ENCODE measurements at places on chromosomes 4 and X.
A peak's percentile ranks its signal among the peaks of the same experiment; 100 is the strongest.

DNA sequence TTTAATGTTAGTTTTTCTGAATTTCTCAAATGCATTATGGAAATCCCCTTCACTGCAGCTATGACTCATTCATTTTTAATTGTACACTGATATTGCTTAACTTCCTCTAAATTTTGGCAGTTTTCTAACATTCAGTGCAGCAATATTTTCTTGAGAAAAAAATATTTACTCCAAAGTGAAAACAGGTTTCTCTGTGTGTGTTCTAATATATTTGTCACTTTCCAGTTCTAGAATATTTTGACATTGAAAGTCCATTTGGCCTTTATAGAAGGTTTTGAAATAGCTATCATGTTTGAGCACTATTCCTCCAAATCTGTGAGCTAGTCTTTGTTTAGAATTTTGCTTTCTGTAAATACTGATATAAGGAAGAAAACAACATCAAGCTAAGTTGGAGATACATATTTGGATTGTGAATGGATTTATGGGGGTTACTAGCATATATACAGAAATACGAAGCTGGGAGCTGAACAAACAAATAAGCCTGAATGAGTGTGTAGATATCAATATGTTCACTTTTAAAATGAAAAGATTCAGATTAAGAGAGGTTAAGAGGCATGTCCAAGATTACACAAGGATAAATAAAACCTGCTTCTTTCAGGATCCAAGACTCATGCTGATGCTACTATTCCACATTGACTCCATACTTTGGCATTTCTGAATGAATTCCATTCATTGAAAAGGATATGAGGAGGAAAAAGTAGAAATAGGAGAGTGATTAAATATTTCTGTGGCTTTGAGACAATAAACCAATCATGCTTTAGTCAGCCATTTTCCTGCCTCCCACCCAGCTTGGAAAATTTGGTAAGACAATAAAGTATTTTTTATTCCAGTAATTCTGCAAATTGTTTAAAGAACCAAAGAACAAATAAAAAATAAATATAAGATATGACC lies 57.3 kb upstream of the SLIT2 start:
- DNase-seq = peak; percentile 51

- no peak for DNase-seq
These were observed 804.9 kb downstream of the RAB28 start for GRCh38 chr4:12679217-12679616.

DNA sequence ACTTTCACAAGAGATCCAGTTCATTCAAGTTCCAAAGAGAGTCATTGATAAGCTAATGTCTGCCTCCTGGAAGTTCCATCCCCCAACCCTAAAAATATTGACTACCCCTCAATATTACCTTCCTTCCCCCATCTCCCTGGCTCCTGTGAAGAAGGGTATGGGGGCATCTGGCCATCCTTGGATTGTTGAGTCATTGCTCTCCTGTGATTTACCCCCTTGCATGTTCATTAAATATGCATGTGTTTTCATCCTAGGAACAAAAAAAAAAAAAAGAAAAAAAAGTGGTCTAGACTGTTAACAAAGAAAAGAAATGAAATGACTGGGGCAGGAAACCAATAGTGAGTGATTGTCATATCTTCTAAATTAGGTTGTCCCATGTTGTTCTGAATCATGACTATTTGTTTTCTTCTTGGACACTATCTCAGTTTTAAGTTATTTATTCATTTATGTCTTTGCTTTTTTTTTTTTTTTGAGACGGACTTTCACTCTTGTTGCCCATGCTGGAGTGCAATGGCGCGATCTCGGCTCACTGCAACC lies 51.9 kb upstream of the HUWE1 start:
- no peak for DNase-seq

GRCh38 chrX:108439426-108439942 lies at the start of gene COL4A5:
Gene COL4A5 (plus strand): TSS chrX:108439838. CDS start chrX:108440126, 288 bp downstream.
- peak; percentile 28 for DNase-seq

GRCh38 chr4:38386005-38386551 lies 277.9 kb upstream of the KLF3 start:
- DNase-seq = no peak

- no peak for DNase-seq
These were observed 759 bp upstream of the TBC1D1 start for GRCh38 chr4:37889849-37890800.

- no peak for DNase-seq
These were observed 56.2 kb upstream of the PJA1 start for GRCh38 chrX:69221239-69222102.

GRCh38 chr4:52959541-52959940 lies 97.4 kb downstream of the RASL11B start:
- DNase-seq = no peak

DNA sequence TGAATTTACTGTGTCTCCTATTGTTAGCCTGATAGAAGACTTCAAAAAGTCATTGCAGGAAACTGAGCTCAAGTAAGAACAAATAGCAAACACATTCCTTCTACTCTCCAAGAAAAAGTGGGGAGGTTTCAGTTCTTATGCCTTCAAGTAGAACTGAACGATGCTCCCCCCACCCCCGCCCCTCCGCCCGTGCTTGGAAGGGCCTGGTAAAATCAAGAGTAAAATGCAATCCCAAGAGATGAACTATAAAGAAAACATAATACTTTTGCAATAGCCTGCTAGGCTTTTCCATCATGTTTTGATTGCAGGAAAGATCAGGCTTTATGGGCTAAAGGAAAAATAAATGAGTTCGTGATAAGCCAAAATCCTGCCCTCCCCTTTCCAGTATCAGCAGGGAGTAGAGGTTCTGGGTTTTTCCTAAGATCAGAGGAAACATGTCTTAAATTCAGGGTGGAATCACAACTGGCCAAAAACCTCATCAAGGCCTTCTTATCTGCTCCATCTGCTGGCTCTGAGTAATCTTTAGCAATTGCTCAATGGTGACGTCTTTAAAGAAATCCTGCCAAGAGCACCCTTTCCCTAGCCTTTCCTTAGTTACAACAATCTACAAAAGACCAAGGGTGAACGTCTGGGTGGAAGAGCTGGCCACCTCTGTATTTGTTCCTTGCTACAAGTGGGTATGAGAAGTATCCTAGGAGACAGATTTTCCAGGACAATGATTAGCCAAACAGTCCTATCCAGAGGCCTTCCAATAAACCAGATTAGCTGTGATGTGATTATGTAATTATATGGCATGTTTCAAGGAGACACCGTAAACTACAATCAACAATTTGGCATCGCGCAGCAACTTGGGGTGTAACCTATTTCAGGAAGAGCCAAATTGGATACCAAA lies 66.3 kb upstream of the FAM9C start:
- DNase-seq = peak; percentile 86

DNA sequence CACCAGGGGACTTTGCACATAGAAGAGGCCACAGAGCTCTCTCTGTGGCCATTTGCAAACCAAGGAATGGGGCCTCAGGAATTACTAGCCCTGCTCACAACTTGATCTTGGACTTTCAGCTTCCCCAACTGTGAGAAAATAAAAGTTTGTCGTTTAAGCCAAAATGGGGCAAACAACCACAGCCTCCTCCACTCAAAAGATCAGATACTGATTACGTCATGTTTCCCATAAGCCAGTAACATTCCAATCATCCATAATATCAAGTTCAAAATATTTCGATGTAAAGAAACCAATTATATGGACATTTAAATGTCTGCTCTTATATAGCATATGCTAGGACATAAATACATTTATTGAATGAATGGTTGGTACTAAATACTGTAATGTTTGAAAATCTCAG lies 307.5 kb upstream of the HAND2 start:
- DNase-seq = no peak

- DNase-seq = no peak
These were observed 15.4 kb downstream of the SORCS2 start for GRCh38 chr4:7207628-7208231.

GRCh38 chr4:89755220-89755619 lies 81.7 kb downstream of the SNCA start:
- no peak for DNase-seq

DNA sequence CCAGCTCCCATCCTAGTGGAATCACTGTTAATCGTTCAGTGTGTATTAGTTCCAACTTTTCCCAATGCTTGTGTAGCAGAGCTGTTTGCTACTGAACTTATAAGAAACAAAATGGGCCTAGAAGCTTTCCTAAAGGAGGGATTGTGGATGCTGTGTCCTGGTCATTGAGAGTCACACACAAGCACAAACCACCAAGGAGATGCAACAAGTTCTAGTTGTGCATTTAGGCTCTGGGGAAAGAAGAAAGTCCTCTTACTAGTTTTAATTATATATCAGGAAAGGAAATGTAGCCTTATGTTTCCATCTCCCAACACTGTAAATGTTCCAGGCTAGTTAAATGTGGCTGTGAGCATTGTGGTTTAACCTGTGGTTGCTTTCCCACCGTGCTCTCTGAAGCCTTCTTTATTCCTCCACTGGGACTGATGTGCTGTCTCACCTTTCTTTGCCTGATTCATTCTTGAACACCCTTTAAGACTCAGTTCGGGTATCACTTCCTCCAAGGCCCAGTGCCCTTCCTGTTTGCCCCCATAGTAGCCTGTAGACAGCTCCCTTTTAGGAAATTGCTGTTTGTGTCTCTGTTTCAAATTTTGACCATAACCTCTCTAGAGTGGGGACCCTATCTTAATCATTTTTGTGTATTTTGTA lies 34.3 kb downstream of the ATP10D start:
- peak; percentile 41 for DNase-seq

GRCh38 chr4:113513382-113513781 lies 248.2 kb downstream of the CAMK2D start:
- DNase-seq = no peak

GRCh38 chrX:41332005-41332404 lies 2.0 kb upstream of the DDX3X start:
- DNase-seq = no peak

DNA sequence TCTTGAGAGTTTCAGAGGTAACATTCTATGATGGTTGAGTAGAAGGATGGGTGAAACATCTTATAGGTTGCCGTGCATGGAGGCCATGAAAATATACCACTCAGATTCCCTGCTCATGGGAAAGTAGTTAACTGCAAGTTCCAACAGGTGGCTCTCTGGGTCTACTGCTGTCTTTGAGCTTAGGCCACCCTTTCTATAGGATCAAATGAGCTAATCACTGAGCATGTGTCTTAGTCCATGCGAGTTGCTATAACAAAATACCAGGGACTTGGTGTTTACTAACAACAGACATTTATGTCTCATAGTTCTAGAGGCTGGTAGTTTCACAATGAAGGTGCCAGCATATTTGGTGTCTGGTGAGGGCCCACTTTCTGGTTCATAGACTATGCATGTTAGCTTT lies 144.8 kb upstream of the UNC5C start:
- peak; percentile 11 for DNase-seq

DNA sequence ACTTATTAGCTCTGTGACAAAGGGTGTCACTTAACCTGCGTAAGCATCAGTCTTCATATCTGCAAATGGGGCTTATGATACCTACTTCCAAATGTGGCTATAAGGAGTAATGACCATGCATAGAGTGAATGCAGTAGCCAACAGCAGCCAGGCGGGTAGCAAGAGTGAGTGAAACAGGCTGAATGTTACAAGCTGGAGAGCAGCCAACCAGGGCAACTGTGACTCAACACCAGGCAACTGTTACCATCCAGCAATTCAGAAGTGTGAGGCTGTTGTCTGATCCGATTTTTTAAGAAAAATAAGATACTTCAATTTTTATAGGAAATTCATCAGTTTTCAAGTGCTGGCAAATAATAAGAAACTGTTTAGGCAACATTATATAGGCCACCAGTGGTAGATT lies 270.2 kb upstream of the TAPT1 start:
- DNase-seq = peak; percentile 7

GRCh38 chr4:187795737-187796136 lies 199.8 kb upstream of the ZFP42 start:
- DNase-seq = no peak

- DNase-seq = no peak
These were observed 6.2 kb upstream of the STK32B start for GRCh38 chr4:5045097-5045496.

DNA sequence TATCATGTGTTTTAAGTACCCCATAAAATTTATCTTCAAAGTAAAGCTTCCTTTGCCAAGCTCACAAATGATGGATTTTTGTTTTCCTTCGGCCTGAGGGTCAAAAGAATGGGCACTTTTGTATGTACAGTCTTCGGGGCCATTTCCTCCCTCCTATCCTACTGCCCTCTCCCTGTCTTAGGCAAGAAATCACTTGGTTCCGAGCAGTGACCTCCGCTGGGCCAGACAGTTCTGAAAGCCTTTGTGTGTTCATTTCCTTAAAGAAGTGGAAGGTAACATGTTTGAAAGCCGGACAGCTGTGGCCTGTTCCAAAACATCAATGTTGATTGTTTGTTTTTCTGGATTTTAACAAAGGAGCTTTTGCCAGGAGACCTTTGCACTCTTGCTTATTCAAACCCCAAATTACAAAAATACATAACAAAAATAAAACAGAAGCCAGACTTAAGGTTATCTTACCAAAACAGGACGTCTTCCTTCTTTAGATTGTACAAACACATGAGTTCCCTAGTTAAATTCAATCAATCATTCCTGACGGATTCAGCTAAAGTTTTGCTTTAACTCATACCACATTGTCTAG lies 110.6 kb upstream of the LIMCH1 start:
- DNase-seq = no peak

Measured in RCC 7860 (cell line).